ENCODE measurements at places on chromosomes 3 and 15.

DNA sequence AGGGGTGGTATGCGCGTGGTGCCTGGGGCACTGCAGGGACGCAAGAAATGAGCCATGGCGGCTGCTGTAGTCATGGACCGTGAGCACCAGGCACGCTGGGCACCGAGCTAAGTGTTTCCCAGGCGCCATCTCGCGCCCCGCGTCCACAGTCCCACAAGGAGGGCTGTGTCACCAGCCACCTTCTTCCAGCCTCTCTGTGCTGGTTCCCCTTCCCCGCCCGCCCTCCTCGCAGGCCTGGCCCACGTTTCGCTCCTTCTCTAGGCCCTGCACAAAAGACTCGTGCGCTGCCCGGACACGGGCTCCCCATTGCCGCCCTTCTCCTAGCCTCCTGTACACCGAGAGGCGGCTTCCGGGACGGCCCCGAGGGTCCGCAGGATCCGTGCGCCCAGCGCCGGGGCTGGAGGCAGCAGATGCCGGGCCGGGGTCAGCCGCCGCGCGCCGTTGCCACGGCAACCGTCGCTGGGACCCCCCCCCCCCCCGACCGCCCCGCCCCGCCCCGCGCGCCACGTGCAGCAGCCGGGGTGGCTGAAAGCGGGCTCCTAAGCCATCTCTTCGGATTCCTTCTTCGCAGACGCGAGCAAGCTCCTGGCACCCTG lies 113.4 kb downstream of the SRGAP3 start:
- no peak for DNase-seq

GRCh38 chr3:142945023-142945422 lies 18.5 kb downstream of the PAQR9 start:
- no peak for DNase-seq

- DNase-seq, result no peak
These were observed 25.1 kb downstream of the XYLB start for GRCh38 chr3:38371541-38372213.

DNA sequence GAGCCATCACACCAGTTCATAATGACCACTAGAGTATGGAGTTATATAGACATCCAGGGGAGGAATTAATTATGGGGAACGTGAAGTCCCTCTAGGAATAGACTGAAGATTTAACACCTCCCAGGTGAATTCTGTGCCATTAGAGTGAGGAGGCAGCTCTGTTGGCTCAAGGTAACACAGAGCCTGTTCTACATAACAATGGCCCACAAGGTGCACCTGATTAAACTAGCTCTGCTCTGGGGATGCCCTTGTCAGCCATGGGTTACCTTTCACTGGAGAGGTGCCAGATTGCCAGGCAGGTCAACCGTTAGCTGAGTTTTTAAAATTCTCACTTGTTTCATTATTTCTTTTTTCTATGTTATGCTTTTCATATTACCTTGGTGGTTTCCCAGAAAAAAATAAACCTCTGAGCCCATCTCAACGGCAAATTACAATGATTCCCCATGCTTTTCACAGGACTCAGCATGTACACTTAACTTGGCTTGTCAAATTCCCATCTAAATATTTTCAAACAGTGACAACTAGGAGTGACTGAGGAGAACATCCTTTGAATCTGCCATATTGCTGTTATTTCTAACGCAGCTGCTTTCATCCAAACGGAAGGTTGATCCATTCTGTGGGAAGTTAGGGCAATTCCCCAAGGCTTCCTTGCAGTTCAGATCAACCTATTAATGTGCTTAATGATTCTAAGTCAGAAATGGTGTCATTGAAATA lies 512.9 kb downstream of the MCTP2 start:
- no peak for DNase-seq

- no peak for DNase-seq
These were observed 72.0 kb upstream of the HERC1 start for GRCh38 chr15:63905558-63906265.

DNA sequence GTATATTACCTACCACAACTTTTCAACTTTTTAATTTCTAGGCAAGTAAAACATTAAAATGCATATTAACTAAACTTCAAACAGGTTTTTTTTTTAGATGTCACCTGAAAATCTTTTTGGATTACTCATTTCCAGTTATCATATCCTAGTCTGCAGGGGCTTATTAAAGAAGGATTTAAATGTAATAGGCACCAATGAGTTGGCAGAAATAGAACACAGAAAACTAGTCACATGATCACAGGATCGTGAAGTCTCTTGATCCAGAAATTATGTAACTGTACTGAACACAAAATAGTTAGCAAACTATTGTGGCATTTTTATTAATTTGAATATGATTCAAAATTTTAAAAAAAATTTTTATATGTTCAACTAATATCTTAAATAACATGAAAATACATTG lies 654.4 kb upstream of the NAALADL2 start:
- DNase-seq, result no peak

DNA sequence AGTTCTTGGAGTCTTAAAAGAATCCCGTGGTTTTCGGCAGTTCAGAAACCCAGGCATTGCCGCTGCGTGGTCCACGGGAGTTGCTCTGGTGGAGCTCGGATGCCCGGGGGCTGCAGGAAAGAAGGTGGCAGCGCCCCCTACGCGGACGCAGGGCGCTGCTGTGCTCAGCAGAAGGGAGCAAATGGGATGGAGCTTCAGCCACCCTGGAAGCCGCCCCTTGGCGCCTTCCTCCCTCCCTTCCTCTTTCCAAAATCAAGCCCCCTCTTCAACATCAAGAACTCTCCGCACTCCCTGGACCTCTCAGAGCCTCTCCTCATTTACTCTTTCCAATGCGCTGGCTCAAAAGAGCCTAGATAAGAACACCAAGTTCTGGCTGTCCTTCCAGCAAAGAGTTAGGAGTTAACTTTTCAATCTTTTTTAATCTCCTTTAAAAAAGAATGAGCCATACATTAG lies 880 bp upstream of the CHRNA7 start:
- DNase-seq, result no peak

DNA sequence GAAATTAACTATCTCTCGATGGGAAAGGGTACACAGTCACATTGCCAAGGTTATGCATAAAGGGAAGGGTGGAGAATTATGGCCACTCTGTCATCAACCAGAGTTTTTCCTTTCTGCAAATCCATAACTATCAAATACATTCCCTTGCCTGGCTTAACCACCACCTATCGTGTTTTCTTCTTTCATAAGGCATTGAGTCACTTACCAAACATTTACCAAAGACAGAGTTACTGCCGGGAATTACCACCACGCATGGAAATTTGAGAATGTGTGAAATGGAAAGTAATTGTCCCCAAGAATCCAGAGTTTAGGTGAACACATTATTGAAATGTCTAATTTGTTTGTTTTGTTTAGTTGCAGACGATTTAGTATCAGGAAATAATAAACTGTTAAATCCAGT lies 134.3 kb upstream of the LRRN1 start:
- DNase-seq, result no peak

DNA sequence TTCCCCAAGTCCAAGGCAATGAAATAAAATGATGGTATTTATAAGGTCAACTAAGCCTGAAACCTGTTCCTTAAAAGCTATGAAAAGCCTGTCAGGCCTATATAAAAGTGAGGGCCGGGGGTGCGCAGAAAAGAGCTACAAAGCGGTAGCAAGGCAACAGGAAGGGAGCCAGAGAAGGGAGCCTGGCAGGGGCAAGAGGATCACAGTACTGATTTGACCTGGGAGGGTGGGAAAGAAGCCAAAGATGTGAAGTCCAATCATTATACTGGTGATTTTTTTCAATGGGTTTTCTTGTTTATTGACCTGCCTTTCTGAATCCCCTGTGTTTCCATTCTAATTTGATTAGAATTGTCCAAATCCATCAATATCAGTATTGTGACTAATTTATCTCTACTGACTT lies 64.3 kb upstream of the STT3B start:
- DNase-seq, result no peak

DNA sequence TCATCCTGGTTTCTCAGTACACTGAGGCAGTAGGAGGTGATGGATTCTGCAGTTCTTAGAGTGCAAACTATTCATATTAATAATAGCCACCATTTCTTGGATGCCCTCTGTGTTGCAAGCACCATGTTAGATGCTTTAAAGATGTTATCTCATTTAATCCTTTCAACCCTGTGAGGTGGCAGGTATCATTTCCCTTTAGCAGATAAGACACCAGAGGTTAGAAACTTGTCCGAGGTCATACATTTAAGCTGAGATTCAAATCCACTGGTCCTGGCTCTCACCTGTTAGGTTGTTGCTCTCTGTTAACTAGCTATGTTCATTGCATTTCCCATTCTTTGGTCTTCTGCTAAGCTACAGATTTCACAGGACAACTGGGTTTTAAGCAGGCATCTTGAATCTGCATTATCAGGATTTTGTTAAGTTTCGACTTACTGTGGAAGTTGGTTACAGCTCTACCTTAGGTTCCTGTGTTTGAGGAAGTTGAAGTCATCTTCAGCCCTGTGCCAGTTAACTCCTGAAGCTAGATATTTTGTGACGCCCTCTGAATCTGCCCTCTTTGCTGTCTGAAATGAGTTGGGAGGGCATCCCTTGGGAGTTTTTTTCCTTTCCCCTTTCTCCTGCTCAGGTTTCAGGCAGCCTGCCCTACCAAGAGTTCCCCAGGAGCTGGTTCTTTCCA lies 6.4 kb downstream of the PDE8A start:
- DNase-seq, result no peak

DNA sequence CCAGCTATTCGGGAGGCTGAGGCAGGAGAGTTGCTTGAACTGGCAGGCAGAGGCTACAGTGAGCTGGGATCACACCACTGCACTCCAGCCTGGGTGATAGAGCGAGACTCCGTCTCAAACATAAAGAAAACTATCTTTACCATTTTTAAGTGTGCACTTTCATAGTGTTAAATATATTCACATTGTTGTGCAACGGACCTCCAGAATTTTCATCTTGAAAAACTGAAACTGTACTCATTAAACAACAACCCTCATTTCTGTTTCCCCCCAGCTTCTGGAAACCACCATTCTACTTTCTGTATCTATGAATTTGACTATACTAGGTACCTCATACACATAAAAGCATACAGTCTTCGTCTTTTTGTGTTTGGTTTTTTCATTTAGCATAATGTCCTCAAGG lies 375.1 kb downstream of the SHQ1 start:
- DNase-seq, result no peak

DNA sequence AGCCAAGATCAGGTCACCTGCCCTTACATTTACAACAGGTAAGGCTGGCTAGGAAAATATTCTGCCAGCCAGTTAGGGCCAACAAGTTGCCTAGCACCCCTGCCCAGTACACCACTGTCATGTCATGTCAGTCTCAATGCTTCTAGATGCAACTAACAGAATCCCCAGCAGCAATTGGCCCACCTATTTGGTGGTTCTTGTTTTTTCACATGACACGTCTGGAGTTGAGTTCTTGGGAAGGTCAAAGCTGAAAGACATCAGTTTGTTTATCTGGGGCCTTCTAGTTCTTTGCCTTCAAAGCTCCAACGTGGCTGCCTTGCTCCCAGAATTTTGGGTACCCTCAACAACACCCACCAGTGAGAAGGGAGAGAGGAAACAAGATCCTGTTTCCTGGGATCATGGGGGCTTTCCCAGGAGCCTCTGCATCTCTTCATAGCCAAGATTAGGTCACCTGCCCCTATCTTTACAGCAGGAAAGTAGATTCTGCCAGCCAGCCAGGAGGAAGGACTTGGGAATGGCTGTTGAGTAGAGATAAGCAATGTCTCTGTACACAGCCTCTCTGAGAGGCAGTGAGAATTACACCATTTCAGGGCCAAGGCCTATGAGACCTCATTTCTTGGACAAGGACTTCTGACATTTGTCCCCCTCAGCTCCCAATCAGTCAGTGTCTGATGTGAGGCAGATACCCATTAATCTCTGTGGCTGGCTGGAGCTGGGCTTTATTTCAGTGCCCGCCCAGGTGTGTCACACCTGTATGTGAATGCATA lies 8.6 kb downstream of the GPX1 start:
- no peak for DNase-seq

GRCh38 chr15:98740295-98740694 lies 92.0 kb downstream of the IGF1R start:
- DNase-seq, result no peak

GRCh38 chr15:71335591-71335990 lies 220.3 kb downstream of the THSD4 start:
- DNase-seq, result no peak

DNA sequence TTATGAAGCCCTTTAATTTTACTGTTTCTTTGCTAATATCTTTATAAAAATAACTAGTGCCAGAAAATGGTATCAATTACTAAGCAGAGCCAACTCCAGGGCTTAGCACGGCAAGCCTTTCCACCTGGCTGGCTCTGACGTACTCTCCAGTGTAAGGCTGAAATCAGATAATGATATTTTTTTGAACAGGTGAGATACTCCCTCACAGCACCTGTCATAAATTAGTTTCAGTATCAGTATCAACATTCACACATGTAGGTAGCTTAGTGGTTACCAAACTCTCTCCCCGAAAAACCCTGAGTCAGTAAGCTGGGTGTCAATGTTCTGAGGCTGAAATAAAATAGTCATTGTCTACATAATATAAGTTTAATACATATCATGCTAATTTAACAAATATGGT lies 710.1 kb downstream of the SQOR start:
- DNase-seq, result no peak

DNA sequence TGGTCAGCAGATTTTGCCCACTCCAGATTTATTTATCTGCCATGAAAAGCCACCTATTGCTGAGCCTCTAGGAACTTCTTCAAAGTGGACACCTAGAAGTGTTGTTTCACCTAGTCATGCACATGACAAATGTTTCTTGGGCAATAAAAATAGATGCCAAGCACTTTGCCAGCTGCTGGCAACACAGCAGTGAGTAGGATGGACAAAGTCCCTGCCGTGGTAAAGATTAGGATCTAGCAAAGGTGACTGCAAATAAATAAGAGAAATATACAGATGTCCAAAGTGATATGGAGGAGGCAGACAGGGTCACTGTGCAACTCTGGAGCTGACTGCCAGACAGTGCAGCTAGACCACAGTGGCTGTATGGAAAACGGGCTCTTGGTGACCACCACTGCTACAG lies 137.9 kb downstream of the SUCLG2 start:
- no peak for DNase-seq

DNA sequence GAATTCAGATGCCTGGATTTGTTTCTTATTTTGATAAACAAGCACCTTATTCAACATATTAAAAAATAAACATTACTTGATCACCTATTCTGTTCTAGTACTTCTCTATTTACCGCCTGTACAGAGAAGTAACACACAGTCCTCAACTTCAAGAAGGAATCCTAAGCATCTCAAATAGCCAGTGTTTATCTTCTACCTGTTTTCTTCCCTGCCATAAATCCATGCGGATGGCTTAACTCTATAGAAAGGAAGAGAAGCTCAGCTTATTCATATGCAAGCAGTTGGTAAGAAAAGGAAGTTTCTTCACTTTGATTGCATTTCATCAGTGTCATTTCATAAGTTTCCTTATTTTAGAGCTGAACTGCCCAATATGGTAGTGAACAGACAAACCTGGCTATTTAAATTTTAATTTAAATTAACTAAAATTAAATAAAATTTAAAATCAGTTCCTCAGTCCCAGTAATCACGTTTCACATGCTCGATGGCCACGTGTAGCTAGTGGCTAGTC lies 210.0 kb upstream of the PEX5L start:
- no peak for DNase-seq

DNA sequence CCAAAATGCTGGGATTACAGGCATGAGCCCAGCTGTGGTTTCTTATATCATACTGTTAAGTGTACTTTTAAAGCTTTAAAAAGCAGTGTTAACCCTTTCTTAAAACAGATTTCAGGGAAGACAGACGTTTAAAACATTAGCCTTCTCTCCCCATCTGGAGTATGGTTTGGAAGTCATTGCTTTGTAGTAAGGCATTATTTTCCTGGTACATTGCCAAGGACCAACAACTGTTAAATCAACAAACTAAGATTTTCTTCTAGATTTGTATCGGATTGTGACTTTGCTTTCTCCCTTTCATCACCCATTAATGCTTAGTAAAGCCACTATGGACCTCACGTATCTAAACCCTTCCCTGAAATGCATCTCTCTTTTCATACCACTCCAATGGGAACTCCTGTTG lies 50.5 kb downstream of the UBE2E1 start:
- no peak for DNase-seq

All from hepatic stellate cell (primary cell).